ENCODE measurements at places on chromosomes 16 and 17.

GRCh38 chr17:61805399-61805798 is 57.9 kb downstream of the BRIP1 start:
- no peak for DNase-seq

DNA sequence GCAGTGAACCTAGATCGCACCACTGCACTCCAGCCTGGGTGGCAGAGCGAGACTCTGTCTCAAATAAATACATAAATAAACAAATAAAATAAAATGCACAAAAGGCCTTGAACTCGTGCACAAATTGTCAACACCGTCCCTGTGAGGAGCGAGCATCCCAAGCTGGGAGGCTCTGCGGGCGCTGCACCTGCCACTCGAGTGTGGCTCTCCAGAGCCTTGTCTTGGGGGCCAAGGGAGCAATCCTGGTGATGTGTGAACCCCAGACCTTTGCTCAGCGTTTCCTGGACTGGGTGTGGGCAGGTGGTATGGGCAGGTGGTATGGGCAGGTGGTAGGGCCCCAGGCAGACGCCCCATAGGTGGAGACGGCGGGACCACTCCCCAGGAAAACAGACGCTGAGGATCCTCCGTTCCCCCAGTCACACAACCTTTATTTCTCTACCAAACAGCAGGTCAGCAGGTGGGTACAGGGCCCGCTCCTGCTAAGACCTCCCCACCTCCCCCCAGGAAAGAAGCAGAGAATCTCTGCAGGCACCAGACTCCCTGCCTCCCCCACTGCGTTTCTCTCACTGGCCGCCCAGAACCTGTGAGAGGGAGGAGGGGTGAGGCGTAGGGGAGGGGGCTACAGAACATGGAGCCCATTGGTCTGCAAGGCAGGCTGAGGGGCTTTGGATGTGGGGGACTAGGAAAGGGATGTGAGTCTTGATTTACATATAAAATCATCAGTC is 7.4 kb upstream of the P2RX1 start:
- no peak for DNase-seq

GRCh38 chr17:43721537-43722268 is 36.9 kb downstream of the SOST start:
- DNase-seq: no peak

DNA sequence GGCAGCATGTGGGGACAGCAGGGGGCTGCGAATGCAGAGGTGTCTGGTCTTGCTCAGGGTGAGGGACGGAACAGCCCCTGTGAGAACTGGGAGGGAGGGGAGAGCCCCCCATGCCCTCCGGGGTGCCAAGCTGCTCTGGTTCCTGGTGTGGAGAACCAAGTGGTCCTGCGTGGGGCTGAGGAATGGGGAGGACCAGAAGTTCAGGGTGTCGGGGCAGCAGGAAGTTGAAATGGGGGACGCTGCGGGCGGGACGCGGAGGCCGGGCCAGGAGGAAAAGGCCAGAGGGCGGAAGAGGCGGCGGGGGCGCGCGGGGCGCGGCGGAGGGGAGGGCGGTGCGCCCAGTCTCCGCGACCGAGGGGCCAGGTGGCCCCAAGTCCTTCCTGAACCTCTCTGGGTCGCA is 3.6 kb downstream of the ALDH3A1 start:
- DNase-seq: no peak

DNA sequence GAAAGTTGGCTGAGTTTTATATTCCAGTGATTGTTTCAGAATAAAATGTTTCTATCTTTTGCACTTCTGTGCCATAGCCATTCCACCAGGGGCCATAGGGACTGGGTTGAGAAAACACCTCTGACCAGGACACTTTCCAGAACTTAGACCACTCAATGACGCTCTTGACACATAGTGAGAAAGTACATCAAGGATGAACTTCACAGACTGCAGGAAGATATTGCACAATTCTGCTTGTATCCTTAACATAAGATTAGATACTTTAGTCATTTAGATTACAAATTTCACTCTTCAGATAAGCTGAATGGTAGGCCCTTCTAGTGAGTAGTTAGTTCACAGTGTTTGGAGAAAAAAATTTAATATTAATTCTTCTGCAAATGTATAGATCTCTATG is 13.0 kb upstream of the MPHOSPH6 start:
- DNase-seq: no peak

GRCh38 chr16:48409839-48410632 is 24.8 kb upstream of the SIAH1 start:
- no peak for DNase-seq

Measured in activated naive CD8-positive, alpha-beta T cell treated with anti-CD3 and anti-CD28 coated beads, Interleukin-2, amount 10 ng/mL, durations not matched to agents 7 days and 5 days (primary cell).